ENCODE measurements at places on chromosomes 5 and 9.

GRCh38 chr5:97142521-97143254, at the start of gene LIX1:
Gene LIX1, minus strand, starts transcription at chr5:97142611. Its CDS starts 35 bp downstream, at chr5:97142576.
- peak; percentile 85 for DNase-seq

GRCh38 chr9:127586096-127586495, 26.0 kb upstream of the STXBP1 start:
- DNase-seq, result no peak

- no peak for DNase-seq
These were observed 39.2 kb downstream of the RCL1 start for GRCh38 chr9:4831944-4832343.

DNA sequence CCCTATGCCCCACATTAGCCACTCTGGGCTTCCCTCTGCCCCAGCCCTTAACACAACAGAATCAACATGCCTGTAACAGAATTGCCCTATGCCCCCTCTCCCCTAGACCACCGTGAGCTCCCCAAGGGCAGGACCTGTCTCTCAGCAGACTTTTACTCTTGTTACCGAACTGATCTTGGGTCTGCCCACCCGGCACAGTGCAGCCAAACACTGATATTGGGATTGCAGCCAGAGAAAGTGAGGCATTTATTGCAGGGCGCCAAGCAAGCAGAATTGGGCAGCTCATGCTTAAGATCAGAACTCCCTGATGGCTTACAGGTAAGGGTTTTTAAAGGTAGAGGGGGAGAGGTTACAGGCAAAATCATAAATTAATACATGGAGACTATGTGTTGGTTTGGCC, 33.5 kb upstream of the KCNIP1 start:
- DNase-seq, result no peak

DNA sequence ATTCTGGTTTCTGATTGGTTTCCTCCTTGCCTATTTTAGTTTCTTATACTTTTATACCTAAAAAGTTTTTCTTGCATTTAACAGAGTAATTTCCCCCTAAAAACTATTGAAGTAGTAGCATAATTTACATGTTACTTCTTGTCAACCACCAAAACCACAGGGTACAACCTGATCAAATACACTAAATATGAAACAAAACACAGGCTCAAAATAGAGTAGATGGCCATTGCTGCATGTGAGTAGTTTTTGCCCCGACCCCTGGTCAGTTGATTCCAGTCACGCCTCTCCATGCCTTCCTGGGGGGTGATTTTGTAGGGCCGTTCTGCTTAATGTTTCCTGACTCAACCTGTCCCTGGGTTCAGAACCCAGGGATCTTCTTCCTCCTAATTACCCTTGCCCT, 101.8 kb downstream of the TLE4 start:
- DNase-seq, result no peak

DNA sequence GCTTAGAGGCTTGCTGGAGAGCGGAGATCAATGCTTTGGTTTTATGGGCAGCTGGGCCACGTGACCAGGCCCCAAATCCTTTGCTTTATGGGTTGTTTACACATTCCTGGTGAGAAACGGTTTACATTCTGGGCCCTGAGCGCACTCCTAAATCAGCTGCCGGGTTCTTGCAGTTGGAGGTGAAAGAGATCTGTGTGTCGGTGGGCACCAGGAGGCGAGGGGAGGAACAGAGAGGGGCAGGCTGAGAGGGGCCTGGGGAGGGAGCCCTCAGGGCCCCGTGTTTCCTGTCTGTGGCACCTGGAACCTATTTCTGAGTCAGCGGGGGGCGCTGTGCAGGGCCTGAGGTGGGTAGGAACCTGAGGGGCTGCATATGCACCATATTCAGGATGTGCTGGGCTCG, 63.5 kb upstream of the HAND1 start:
- DNase-seq, result no peak

DNA sequence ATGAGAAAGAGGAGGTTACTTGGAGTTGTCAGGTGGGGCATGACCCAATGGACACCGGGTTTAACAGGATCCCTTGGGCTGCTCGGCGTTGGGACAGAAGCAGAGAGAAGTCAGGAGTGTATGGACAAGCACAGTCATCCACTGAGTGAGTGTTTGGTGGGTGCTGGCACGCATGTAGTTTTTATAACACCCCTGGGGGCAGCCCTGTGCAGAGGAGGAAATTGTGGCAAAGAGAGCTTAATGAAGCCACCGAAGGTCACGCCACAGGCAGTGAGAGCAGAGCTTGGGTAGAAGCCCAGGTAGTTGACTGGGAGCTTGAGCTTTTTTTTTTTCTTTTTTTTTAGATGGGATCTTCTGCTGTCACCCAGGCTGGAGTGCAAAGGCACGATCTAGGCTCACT, 43.2 kb upstream of the IER5L start:
- DNase-seq, result no peak

All from ecto neural progenitor cell (in vitro differentiated cells).